EL (cell line): ENCODE measurements at places on chromosomes 7 and 10.

GRCh38 chr10:132434405-132435005 lies 37.5 kb downstream of the PWWP2B start:
- no peak for DNase-seq

DNA sequence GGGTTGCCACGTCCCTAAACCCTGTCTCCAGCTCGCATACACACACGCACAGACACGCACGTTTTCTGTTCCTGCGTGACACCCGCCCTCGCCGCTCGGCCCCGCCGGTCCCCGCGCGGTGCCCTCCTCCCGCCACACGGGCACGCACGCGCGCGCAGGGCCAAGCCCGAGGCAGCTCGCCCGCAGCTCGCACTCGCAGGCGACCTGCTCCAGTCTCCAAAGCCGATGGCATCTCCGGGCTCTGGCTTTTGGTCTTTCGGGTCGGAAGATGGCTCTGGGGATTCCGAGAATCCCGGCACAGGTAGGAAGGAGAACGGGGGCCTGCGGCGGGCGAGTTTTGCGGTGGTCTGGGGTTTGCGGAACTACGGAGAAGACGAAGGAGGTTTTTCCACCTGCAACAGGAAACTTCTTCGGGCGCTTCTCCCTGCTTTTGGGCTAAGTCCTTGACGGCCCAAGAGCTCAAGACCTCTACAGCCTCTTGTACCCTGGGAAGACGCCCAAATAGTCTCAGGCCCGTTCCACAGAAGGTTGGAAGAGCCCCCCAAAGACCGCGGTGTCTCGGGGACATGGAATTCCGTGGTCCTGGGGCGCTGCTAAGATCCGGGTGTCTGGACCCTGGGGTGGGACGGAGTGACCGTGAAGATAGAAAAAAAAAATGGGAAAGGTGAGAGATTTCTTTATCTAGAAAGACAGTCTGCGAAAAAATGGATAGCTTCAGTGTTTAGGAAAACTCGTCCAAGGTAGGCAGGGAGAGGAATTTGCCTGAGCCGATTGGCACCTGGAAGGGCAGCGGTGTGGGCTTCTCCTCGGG lies at the start of gene GAD2:
Gene GAD2 (plus strand): TSS at position 190 of the 811 bp plus-strand sequence. CDS start 36 bp downstream, at position 226.
- DNase-seq: no peak

DNA sequence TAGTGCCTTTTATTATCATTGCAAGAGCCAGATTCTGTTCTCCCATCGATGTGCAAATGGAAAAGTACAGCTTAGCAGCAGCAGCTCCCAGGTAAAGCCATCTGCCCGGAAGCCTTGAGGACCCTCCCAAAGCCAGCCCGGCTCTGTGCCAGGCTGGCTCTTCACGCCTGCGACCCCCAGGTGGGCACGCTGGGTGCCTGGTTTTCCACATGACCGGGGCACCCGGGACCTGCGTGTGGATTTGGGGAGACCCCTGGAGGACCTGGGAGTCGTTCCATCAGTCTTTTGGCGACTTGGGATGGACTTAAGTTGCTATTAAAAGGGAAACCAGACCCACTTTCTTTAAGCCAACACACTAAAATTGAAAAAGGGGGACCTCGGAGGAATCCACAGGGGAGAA lies 196.5 kb downstream of the ZNF438 start:
- no peak for DNase-seq

- DNase-seq: no peak
These were observed 51.1 kb downstream of the EPDR1 start for GRCh38 chr7:37971491-37971890.

DNA sequence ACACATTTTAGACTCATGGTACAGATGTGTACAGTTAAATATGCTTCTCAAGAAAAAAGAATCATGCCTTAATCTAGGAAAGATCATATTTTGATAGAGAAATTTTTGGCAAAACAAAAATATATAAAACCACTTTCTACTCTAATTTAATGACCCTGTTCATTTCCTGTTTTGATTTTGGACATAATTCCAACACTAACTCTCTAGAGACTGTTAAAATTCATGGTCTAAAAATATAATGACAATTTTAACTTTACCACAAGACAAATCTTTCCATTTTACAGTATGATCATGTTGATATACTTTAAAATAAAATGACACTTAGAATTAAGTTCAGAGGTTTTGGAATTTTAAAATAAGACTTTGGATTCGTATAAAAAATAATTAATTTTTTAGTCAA lies 45.2 kb downstream of the PRKG1 start:
- DNase-seq: no peak

GRCh38 chr10:33087922-33088321 lies 129.9 kb upstream of the ITGB1 start:
- DNase-seq: no peak

DNA sequence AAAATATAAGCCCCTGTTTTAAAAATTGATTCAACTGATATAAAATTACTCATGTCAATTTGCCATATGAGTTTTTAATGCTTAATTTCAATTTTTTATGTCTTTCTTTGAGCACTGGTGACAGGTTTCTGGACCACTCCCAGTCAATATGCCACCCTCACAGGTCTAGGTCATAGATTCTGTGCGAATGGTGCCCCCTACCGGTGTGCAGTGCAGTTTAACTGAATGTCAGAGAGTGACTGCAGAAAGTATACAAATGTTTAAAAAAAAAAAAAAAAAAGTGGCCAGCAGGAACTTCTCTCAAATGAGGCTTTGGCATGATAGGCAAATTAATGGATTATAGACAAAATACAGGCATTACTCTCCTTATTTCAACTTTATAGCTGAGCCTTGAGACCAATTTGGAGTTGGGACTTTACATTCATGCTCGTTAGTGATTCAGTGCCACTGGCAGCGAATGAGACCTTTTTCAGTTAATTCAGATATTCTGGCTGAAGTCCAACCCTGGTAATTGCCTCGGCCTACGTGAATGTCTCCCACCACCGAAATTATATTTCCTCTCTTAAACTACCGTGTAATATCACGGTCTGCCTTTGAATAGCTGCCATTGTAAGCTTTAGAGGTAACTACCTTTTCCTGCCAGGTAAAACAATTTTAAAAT lies 427.6 kb downstream of the PHTF2 start:
- peak; percentile 53 for DNase-seq

- DNase-seq: no peak
These were observed 414.7 kb upstream of the GHITM start for GRCh38 chr10:83724471-83725241.

DNA sequence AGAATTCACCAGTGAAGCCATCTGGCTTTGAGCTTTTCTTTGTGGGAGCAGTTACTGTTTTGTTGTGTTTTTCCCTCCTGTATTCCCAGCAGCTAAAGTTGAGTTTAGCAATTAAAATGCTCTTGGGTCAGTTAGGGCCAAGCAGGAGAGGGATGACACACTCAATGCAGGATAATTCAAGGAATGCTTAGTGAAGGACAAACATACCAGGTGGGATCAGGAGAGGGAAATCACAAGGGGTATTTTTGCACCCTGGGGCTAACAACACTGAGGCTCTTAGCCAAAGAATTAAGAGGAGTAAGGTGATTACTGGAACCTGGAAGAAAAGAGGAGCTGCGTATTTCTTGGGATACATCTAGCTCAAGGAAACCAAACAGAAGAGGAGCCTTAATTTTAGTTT lies 82.4 kb upstream of the KCND2 start:
- no peak for DNase-seq

DNA sequence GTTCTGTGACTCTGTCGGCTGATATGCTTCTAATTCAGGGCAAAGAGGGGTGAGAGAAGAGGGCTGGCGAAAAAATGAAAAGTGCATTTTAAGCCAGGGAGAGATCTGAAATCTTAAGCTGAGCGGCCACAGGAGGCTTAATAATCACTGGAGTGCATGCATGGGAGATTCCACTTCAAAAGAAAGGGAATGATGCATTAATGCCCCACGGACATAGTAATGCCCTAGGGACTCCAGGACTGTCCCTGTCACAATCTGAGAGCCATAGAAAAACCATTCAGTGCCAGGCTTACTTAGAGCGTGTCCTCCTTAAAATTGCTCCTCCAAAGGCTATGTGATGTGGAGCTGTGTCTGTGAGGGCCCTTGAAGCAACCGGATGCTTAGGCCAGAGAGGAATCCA lies 75.1 kb downstream of the NHLRC2 start:
- no peak for DNase-seq

GRCh38 chr10:132906106-132906505 lies 36.3 kb downstream of the CFAP46 start:
- no peak for DNase-seq

DNA sequence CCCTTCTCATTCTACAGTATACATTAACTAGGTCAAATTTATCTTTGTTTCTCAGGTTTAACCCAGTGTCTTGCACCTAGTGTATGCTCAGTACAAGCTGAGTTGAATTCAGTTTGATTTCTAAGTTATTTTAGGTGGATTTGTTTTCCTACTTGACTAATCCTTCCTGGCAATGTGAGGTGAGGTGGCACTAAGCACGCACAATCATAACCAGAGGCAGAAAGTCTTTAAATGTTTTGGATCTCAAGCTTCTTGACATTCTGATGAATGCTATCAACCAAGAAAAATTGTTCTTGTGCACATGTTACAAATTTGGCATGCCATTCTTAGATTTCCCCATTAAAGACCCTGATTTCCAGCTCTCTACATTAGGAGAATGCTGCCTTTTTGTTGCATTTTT lies 3.2 kb downstream of the BZW2 start:
- DNase-seq: peak; percentile 41

- DNase-seq: no peak
These were observed 39.1 kb upstream of the ANAPC16 start for GRCh38 chr10:72176701-72177100.

GRCh38 chr7:73549176-73549575 lies 8.3 kb downstream of the BCL7B start:
- no peak for DNase-seq

- peak; percentile 18 for DNase-seq
These were observed 1.2 kb downstream of the PIP4K2A start for GRCh38 chr10:22712956-22713852.

DNA sequence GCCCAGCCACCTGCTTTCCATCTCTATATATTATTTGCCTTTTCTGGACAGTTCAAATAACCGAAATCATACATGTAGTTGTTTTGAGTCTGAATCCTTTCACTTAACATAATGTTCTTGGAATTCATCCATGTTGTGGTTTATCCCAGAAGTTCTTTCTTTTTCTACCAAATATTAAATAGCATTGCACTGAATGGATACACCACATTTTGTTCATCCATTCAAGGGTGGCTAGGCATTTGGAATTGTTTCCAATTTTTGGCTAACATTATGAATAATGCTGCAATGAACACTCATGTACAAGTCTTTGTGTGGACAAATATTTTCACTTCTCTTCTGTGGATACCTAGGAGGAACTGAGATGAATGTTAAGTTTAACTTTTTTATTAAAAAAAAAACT lies 18.0 kb downstream of the DNAJC1 start:
- no peak for DNase-seq
